ENCODE measurements at places on chromosomes 3 and 15.

GRCh38 chr15:66611257-66612053, 45.7 kb upstream of the LCTL start:
- no peaks in the 10 kb centered on the region for H3K36me3 ChIP-seq
- H3K4me1 ChIP-seq: no peaks in the 10 kb centered on the region
- H3K27me3 ChIP-seq: peaks cover 9% of the 10 kb centered on the region
- H3K4me3 ChIP-seq: no peak overlapping the region

DNA sequence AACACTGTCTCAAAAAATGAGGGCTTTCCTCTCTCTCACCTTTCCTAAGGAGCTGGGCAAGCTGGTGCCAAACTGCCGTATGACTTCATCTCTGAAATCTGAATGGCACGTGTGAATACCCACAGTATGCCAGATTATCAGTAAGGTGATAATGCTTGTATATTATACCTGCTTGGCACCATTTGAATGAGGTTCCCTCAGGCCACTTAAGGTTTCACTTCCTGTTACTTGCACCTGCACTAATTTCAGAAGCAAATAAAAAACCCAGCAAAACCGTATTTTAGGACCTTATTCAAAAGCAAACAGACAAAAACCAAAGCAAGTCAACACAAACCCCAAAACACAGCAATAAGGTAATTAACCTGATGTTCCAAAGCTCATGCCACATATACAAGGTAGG, 19.7 kb downstream of the FOXP1 start:
- H3K4me3 ChIP-seq: no peak overlapping the region
- no peak for DNase-seq
- H3K27me3 ChIP-seq: no peaks in the 10 kb centered on the region
- peak overlapping the region; percentile 71 for H3K27ac ChIP-seq

DNA sequence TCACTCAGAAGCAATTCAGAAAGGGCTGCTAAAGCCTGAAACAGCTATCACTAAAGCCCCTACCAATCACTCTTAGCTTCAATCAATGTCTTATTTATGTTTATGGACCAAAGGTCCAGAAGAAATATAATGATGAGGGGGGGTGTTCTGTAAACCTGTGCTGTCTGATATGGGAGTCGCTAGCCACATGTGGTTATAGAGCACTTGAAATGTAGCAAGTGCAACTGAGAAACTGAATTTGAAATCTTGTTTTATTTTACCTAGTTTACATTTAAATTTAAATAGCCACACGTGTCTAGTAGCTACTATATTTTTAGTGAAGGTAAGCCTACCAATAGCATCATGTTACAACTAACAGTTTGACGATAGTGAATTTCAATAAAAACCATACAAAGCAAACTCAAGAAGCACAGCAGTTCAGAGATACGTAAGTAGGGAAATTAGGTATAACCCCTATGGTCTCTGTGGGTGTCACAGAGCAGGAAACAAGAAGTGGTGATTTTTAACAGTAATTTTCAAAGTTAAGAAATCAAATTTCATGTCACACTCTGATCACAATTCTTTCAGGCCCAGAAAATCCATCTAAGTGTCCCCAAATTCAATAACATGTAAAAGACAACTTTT, 3.6 kb downstream of the POU1F1 start:
- H3K4me1 ChIP-seq: no peaks in the 10 kb centered on the region
- H3K36me3 ChIP-seq: no peaks in the 10 kb centered on the region
- H3K27ac ChIP-seq: no peak overlapping the region
- no peaks in the 10 kb centered on the region for H3K27me3 ChIP-seq

GRCh38 chr15:92505611-92506010, 111.9 kb downstream of the ST8SIA2 start:
- no peak for DNase-seq
- H3K36me3 ChIP-seq: no peaks in the 10 kb centered on the region
- no peaks in the 10 kb centered on the region for H3K4me1 ChIP-seq

GRCh38 chr3:60633644-60634043, 617.6 kb downstream of the FHIT start:
- no peaks in the 10 kb centered on the region for H3K27me3 ChIP-seq
- no peaks in the 10 kb centered on the region for H3K4me1 ChIP-seq
- no peak for DNase-seq
- no peaks in the 10 kb centered on the region for H3K36me3 ChIP-seq
- no peak overlapping the region for H3K4me3 ChIP-seq
- H3K27ac ChIP-seq: no peak overlapping the region

- no peak overlapping the region for H3K4me3 ChIP-seq
- peak overlapping the region; percentile 34 for H3K27ac ChIP-seq
- no peak for DNase-seq
- no peaks in the 10 kb centered on the region for H3K4me1 ChIP-seq
These were observed 13.3 kb downstream of the LSG1 start for GRCh38 chr3:194658477-194659242.

- no peak for DNase-seq
- no peaks in the 10 kb centered on the region for H3K27me3 ChIP-seq
- H3K4me3 ChIP-seq: no peak overlapping the region
- peak overlapping the region; percentile 77 for H3K27ac ChIP-seq
- H3K36me3 ChIP-seq: no peaks in the 10 kb centered on the region
These were observed 55.9 kb upstream of the PHLDB2 start for GRCh38 chr3:111803123-111803593.

DNA sequence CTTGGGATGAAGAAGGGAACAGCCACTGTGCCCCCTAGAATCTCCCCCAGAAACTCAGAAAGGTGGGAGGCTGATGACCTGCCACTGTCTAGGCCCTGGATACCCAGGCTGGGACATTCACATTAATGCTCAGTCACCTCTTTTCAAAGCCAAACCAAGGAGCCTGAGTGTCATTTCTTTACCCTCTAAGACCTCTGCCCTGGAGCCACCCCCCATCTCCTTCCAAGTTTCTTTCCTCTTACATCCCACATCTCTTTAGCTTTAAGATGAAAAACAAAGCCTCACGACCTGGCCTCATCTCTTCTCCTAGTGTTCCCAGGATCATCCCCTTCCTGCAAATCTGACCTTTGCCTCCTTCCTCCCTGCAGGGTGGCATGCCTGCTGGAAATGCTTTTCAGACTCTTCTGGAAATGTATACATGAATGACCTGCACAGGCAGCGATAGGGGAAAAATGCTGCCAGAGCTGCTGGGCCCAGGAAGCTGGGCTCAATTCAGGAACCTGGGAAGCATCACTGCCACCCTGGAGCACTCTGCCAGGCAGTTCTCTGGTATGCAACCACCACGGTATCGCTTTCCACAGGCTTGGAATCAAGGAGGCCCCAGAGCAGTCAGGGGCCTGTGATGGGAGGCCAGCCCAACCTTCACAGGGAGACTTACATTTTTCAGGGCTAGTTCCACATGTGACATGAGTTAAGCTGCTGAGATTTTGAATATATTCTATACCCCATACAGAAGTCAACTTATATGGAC, 67.6 kb downstream of the DAPK2 start:
- no peak overlapping the region for H3K4me3 ChIP-seq
- H3K36me3 ChIP-seq: no peaks in the 10 kb centered on the region
- no peak overlapping the region for H3K27ac ChIP-seq
- no peaks in the 10 kb centered on the region for H3K27me3 ChIP-seq

- H3K27me3 ChIP-seq: no peaks in the 10 kb centered on the region
- H3K36me3 ChIP-seq: no peaks in the 10 kb centered on the region
- H3K4me1 ChIP-seq: no peaks in the 10 kb centered on the region
- H3K4me3 ChIP-seq: no peak overlapping the region
These were observed 147.6 kb upstream of the HACD2 start for GRCh38 chr3:123732447-123732846.

- H3K4me3 ChIP-seq: no peak overlapping the region
- H3K27me3 ChIP-seq: no peaks in the 10 kb centered on the region
- no peak for DNase-seq
- peaks cover 14% of the 10 kb centered on the region for H3K36me3 ChIP-seq
- H3K27ac ChIP-seq: no peak overlapping the region
- H3K4me1 ChIP-seq: no peaks in the 10 kb centered on the region
These were observed 33.5 kb downstream of the SRPRB start for GRCh38 chr3:133838916-133839800.

DNA sequence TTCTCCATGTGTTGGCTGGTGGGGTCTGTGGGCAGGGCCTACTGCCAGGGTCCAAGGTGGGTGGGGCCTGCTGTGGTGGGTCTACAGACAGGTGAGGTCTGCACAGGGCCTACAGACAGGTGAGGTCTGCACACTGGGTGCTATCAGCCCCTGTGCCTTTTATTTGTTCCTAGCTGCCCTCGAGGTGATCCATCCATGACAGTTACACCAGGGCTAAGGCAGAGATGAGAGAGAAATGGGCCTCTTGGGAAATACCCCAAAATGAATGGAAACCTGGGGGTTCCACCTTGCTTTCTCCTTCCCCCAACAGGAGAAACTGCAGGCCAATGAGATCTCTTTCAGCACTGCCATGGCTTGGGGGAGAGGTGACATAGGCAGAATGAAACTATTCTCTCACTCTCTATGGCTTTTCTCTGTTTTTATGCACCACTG, 36.4 kb downstream of the CFAP100 start:
- H3K4me1 ChIP-seq: no peaks in the 10 kb centered on the region
- no peak overlapping the region for H3K4me3 ChIP-seq
- H3K27ac ChIP-seq: no peak overlapping the region
- DNase-seq: no peak
- no peaks in the 10 kb centered on the region for H3K36me3 ChIP-seq
- no peaks in the 10 kb centered on the region for H3K27me3 ChIP-seq

- H3K4me1 ChIP-seq: no peaks in the 10 kb centered on the region
- no peak for DNase-seq
- no peak overlapping the region for H3K27ac ChIP-seq
- no peak overlapping the region for H3K4me3 ChIP-seq
- H3K36me3 ChIP-seq: no peaks in the 10 kb centered on the region
- H3K27me3 ChIP-seq: no peaks in the 10 kb centered on the region
These were observed 2.5 kb downstream of the TMEM212 start for GRCh38 chr3:171845481-171846284.

DNA sequence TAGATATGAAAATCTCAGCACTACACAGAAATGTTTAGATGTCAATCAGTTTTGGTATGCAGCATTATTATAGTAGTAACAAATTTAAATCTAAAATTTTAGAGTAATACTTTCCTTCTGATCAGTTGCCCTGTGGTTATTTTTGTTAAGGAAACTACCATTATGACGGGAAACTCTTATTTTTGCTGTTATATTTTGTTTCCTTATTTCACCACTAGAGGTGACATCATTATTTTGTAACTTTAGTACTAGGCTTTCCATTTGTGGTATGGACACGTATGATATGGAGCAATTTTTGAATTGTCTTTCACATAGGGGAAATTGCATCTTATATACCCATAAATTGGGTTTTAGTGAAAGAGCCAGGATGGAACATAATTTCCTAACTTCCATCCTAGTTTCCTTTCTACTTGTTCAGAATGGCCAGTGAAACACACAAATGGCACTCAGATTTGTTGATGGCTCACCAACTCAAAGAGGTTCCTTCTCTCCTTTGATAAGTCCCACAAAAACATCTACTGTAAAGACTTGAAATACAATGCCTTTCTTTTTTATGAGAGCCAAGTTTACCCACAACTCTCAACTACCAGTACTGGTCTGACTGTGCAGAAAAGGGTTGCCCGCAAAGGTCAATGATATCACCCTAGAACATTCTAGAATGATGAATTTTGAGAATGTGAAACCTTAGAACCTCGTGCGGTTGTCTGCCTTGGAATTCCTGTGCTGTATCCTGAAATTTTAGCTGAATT, 19.4 kb upstream of the PPP4R2 start:
- no peaks in the 10 kb centered on the region for H3K4me1 ChIP-seq
- no peak for DNase-seq
- no peak overlapping the region for H3K4me3 ChIP-seq
- H3K27me3 ChIP-seq: no peaks in the 10 kb centered on the region
- no peak overlapping the region for H3K27ac ChIP-seq

DNA sequence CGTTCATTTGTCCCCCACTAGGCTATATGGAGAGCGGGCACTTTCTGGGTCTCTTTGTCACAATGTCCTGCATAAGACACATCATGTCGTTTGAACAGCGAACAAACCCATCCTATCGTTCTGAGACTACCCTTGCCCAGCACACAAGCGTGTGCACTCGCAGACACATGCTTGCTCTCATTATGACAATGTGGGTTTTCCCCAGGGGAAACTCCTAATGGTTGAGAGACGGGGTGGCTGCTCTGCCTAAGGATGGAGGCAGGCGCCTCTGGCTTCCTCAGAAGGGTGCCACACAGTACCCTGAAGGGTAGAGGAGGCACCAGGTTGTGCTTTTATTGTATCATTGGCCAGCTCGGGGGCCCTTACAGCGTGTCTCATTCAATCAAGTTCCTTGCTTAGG, 51.0 kb upstream of the MYZAP start:
- no peak for DNase-seq
- no peaks in the 10 kb centered on the region for H3K4me1 ChIP-seq
- no peak overlapping the region for H3K4me3 ChIP-seq
- no peaks in the 10 kb centered on the region for H3K27me3 ChIP-seq
- H3K27ac ChIP-seq: no peak overlapping the region

DNA sequence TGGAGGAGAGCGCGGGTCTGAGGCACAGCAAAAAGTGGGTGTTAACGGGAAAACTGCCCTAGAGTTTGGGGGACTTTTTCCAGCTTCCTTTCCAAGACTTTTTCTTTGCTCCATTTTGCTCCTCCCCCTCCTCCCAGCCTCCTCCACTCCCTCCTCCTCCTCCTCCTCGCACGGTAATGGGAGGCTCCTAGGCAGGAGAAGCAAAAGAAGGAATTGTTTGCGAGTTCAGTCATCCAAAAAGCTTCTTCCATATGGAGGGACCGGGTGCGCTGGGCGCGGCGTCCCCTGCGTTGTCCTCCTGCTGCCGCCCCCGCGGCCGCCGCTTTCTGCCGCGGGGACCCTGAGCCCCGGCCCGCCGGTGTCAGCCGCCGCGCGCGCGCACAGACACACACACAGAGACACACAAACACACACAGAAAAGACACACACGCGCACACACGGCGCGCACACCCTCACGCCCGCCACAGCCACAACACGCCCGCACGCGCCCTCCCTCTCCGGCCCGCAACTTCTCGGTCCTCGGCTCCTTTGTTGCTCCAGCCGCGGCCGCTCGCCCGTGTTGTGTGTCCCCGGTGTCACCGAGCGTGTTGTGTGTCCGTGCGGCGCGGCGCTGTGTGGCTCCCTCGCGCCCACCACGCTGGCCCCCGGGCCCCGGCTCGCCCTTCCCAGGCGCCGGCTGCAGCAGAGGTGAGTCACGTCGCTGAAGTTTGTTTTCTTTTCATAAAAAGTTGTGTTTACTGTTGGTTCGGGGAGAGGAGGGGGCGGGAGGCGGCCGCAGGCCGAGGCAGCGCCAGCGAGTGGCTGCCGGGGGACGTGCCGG, at the start of gene BOC:
Gene BOC (plus strand): TSS at position 228 of the 820 bp plus-strand sequence. CDS start 38,246 bp downstream, outside the sequence.
- H3K4me3 ChIP-seq: peak within 1 kb of the TSS; percentile 64
- H3K27ac ChIP-seq: peak within 1 kb of the TSS; percentile 93
- no peak for DNase-seq
- H3K27me3 ChIP-seq: no peaks in the 10 kb centered on the region
- H3K4me1 ChIP-seq: peaks cover 15% of the 10 kb centered on the region

GRCh38 chr15:98505611-98506031, 142.7 kb upstream of the IGF1R start:
- peaks cover 21% of the 10 kb centered on the region for H3K4me1 ChIP-seq

DNA sequence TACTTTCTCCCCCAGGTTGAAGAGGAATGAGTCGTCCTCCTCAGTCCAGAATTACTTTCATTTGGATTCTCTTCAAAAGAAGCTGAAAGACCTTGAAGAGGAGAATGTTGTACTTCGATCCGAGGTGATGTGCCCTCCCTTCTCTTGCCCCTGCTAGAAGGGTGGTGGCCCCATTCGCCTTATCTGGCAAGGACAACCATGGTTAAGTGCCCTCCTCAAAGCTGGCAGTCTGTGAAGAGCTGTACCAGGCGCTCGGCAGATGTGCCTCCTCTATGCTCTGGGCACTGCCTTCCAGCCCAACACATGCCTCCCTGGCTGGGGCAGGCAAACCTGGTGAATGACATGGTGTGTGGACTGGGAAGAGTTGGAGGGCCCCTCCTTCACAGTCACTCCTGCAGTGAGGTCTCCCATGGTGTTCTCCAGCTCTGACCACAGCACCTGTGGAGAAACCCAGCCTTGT, 77.0 kb downstream of the CCK start:
- peaks cover 4% of the 10 kb centered on the region for H3K36me3 ChIP-seq
- no peak for DNase-seq
- no peaks in the 10 kb centered on the region for H3K27me3 ChIP-seq
- no peak overlapping the region for H3K27ac ChIP-seq
